ENCODE measurements at places on chromosomes 7 and 10. TPM values are rescaled to one million over a fixed set of nuclear protein-coding genes. Genes with fewer than 3 reads are reported as not detected.

The AFAP1L2 gene
- total RNA-seq, result 24.3 TPM

The OR6B1 gene
- total RNA-seq, result not detected

The LIPK gene
- not detected for total RNA-seq

The MMP21 gene
- total RNA-seq, result not detected

DNA sequence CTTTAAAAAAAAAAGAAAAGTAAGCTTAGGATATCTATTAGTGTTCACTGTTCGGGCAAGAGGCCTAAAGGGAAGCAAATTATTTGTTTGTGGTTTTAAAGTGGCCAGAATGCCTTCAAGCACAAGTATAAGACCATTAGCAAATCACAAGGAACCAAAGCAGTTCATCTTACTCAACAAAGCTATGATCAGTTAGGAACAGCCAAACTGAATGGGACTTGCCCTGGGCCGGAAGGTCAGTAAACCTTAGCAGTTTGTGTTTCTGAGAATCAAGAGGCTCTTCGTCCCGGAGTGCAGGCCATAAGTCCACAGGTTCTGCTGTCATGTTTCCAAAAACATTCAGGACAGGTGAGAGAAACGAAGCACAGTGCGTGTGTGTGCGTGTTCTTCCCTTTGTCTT lies 4.5 kb downstream of the FBXW4 start:
- DNase-seq, result no peak

DNA sequence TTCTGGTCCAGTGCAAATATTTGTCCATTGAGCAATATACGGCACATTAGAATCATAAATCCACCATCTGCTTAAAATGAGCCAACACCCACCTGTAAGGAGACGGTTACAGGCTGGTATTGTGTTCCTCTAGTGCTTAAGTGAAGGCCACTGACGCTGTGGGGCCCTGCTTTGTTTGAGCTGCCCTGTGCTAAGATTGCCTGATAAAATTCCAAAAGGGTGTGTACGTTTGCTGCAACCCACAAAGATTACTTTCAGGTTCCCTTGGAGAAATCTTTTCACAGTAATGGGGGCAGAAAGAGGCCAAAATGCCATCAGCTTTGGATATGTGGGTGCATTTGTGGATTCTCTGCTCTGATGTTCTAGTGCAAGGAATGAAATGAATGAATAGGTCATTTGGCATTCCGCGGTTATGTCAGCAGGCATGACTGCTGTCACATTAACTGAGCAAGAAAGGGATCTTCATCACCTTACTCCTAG lies 34.4 kb downstream of the AGR3 start:
- no peak for DNase-seq

- DNase-seq, result no peak
Measured at GRCh38 chr10:51928162-51928561, 228.8 kb upstream of the CSTF2T start.

GRCh38 chr10:122083478-122084025 lies 94.6 kb downstream of the TACC2 start:
- DNase-seq, result no peak

DNA sequence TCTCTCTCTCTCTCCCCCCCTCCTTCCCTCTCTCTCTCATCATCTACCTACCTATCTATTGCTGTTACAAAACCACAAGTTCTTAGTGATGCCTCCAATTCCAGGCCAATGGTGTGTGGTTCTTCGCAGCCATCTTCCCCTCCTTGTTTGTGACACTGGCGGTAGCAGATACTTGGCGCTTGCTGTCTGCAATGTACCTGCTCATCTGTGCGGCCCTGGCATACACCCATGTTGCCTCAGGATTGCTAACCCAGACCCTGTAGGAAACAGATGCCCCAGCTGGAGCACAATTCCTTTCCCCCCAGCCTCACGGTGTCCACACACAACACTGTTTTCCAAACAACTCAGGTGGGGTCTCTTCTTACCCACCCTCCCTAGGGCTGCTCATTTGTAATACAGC lies 13.6 kb upstream of the DPYSL4 start:
- DNase-seq, result no peak

DNA sequence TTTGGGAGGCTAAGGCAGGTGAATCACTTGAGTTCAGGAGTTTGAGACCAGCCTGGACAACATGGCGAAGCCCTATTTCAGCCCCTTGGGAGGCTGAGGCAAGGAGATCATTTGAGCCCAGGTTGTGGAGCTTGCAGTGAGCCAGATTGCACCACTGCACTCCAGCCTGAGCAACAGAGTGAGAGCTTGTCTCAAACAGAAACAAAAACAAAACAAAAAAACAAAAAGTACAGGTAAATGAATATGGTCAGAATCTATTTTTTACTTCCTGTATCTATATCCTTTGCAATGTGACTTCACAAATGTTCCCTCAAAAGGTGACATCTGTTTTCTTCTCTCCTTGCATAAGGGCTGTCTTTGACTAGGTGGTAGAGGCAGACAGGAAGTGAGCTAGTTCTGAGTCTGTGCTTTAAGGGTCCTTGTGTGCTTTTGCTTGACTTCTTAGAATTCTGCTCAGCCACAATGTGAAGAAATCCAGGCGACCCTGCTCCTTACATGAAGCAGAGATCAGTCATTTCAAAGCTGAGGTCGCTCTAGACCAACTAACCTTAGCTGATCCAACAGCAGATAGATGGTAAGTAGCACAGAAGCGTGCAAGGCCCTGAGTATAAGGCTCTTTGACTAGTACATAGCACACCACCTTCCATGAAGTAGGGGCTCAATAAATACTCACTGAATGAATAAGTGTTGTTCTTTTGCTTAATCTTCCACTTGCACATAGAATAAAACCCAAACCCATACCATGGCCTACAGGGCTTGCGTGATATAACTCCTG lies 423.2 kb upstream of the PCDH15 start:
- no peak for DNase-seq

GRCh38 chr10:124676416-124677062 lies 67.6 kb downstream of the FAM53B start:
- no peak for DNase-seq

GRCh38 chr7:876972-877311 lies 588 bp downstream of the GET4 start:
- DNase-seq, result peak; percentile 81

DNA sequence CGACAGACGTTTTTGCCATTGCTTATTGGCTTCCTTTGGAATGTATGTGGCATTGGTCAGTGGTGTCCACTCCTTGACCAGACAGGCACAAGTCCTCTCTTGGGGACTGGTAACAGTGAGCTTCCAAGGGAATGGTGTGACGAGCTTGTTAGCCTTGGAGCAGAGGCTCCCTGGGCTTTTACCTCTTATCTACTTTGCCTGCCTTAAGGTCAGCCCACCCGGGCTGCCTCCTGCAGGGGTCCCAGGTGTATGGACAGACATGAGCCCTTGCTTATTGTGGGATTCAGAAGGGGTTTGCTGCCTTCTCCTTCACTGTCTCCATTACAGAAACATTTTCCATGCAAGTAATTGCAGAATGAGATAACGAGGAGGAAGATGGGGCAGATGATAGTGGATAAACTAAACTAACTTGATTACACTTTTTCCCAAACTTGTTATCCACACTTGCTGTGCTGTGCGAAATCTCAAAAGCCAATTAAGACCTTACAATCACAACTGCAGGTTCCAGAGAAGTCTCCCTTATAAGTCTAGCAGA lies 29.7 kb downstream of the PLPP4 start:
- DNase-seq, result no peak

DNA sequence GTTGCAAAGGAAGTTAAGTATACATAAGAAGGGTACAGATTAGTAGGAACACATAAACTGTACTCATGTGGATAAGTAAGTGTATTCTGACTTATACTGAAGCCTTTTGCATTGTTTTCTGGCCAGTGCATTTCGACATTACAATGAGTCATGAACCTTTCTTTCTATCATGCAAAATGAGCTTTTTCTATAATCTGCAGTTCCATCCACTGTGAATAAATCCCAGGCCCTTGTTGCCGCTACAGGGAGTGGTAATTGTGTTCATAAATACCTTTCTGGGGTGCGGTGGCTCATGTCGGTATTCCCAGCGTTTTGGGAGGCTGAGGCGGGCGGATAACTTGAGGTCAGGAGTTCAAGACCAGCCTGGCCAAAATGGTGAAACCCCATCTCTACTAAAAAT lies 858.3 kb downstream of the GRM8 start:
- no peak for DNase-seq

- no peak for DNase-seq
Measured at GRCh38 chr10:89505640-89506275, 29.6 kb downstream of the SLC16A12 start.

DNA sequence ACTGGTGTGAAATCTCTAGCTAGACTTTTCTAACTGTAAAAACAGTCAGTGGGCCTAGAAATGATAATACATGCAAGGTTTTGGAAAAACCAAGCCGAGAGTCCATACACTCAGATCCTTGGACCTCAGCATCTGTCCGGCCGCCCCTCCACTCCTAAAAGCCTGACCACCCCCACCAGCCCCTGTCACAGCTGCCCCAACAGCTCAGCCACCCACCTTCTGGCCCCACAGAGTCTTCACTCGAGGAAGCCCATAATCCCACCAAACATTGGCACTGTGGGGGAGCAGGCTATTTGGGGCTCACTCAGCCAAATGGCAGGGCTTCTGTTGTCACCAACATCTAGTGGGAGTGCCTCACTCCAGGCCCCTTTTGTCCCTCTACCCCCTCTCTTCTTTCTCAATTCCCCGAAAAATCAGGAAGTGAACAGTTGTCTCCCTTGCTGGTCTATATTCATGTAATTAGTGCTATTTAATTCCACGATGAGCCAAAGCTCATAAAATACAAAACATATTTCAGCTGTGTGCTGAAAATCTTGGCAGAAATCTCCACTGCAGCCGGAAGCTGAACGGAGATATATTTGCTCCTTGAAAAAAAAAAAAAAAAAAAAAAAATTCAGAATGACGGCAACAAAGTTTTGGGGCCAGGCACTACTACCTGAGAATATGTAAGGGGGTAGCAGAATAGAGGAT lies 55.5 kb downstream of the PLXNA4 start:
- DNase-seq, result no peak

- DNase-seq, result no peak
Measured at GRCh38 chr7:141416650-141417270, 134.4 kb upstream of the AGK start.

DNA sequence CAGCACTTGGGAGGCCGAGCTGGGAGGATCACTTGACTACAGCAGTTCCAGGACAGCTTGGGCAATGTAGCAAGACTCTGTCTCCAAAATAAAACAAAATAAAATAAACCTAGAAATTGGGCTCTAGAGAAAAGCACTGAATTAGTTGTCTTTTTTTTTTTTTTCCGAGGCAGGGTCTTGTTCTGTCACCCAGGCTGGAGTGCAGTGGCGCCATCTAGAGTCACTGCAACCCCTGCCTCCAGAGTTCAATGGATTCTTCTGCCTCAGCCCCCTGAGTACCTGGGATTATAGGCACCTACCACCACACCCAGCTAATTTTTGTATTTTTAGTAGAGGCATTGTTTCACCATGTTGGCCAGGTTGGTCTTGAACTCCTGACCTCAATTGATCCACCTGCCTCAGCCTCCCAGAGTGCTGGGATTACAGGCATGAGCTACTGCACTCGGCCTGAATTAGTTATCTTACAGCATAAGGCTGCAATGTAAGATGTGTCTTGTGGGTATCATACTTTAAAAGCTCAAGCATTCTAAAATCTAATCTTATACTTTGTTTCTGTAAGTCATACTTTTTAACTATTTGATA lies 12.8 kb downstream of the MEIG1 start:
- DNase-seq, result no peak

DNA sequence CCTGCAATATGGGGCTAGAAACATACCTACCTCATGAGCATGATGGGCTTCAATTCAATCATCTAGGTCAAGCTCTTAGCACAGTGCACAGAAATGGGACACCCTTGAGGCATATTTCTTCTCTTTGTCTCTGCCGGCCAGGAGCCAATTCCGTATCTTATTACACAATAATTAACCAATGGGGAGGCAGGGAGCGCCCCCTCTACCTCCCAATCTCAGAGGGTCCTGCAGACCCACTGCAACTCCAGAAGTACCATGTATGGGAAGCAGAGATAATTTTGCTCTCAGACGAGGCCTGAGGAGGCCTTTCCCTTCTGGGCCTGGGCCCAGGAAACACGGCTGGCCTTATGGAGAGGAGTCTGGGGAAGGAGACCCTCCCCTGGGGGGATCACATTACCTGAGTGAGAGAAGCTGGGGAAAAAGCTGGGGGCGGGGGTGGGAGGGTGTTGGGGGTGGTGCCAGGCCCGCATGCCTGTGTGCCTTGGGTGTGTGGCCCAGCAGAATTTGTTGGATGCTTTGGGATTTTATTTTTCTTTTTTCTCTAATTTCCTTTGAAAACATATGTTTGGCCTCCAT lies 155.5 kb downstream of the UBE2H start:
- no peak for DNase-seq

DNA sequence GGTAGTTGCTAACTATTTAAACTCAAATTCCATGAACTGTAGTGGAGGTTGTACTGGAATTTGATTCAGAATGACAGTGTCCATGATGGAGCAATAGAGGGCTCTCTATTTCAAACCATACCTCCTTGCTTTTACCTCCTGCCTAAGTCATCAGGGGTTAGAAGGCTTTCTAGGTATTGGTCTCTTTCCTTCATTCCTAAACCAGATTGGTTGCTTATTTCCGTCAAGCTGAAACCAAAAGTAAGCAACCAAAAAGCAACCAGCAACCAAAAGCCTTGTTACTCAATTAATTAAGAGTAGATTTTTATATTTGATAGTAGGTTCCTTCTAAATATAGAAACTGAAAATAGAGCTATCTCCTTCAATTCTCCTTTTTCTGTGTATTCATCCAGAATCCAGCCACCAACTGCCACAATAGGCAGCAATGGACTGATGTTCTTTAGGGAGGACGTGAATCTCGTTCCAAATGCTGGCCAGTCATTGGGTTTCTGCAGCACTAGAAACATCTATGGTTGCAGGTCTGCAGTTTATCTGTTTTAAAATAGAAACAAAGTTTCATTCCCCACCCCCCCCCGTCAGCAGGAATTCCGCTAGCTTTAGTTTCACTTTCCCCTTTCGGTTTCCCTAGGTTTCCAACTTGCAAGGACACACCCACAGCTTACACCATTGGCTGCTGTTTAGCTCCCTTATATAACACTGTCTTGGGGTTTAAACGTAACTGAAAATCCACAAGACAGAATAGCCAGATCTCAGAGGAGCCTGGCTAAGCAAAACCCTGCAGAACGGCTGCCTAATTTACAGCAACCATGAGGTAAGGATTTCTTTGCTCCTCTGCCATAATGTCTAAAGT lies at the start of gene IFIT1:
Gene IFIT1, plus strand, starts transcription at position 717 of the 850 bp plus-strand sequence. Its CDS starts 90 bp downstream, at position 807.
- peak; percentile 81 for DNase-seq

GRCh38 chr7:151083071-151083823 lies at the start of gene TMUB1:
TSS of gene TMUB1 (minus strand) at chr7:151083493. CDS start at chr7:151082563, 930 bp downstream.
- peak; percentile 91 for DNase-seq

GRCh38 chr10:85515316-85515715 lies 851.3 kb downstream of the GRID1 start:
- DNase-seq, result no peak

DNA sequence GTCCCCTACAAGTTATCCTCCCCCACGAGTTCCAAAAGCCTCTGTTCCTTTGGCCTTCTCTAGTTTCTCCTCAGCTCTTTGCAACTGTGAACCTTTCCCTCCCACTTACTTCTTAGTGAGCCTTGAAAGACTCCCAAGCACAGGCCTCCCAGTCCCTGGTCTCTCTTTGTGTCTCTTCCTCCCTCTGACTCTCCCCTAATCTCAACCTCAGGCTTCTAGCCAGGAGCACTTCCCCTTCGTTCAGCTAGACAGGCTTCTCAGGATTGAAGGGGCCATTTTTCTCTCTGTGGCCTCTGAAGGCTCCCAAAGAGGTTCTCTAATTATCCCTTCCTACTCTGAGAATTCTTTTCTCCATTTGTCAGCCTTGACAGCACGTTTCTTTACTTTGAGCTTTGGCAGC lies 50.2 kb upstream of the PHYHIPL start:
- no peak for DNase-seq
